BE2C (cell line): ENCODE measurements at places on chromosomes 5 and 9.

DNA sequence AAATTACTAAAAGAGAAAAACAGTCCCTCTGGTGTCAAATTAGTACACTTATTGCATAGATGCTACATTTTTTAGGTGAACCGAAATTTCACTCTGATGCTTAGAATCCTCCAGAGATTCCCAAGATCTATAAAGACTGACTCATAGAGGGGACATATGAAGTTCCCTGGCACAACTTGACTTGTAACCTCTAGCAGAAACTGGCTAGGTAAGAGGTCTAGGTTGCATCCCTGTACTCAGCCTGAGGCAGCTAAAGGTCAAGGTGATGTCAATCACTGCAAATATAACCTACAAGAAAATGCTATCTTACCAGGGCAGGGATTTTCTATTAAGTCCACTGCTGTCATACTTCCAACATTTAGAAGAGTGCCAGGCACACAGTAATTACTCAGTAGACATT is 24.2 kb downstream of the HOMER1 start:
- DNase-seq: no peak

GRCh38 chr9:137150617-137151457 is 11.9 kb downstream of the GRIN1 start:
- DNase-seq: peak; percentile 98

DNA sequence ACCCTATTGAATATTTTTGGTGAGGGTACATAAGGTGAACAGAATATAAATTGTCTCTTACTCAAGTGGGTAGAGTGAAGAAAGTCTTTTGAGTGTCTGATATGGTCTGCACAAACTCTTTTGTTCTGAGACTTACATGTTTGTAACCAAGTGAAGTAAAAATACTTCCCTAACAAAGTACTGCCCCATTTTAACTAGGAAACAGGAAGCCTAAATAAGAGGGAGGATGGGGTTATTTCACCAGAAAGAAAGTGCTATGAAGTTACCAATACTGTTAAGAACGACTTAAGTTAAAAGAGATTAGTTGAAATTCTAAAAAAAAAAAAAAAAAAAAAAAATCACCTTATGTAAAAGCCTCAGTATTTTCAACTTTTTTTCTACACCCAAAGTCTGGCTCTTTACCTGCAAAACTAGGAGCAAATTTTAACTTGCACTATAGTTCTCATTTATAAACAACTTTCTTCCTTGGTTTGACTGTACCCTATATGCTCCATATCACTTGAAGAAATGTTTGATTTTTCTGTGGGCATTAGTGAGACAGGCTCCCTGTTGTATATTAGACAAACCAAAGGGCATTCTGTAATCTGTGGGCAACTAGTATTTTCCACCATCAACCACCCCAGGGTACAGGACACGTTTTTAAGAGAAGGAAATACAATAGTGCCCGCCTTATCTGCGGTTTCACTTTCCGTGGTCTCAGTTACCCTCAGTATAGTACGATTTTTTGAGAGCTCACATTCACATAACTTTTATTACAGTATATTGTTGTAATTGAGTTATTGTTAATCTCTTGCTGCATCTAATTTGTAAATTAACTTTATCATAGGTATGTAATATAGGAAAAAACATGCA is 127.7 kb downstream of the NR3C1 start:
- DNase-seq: no peak

DNA sequence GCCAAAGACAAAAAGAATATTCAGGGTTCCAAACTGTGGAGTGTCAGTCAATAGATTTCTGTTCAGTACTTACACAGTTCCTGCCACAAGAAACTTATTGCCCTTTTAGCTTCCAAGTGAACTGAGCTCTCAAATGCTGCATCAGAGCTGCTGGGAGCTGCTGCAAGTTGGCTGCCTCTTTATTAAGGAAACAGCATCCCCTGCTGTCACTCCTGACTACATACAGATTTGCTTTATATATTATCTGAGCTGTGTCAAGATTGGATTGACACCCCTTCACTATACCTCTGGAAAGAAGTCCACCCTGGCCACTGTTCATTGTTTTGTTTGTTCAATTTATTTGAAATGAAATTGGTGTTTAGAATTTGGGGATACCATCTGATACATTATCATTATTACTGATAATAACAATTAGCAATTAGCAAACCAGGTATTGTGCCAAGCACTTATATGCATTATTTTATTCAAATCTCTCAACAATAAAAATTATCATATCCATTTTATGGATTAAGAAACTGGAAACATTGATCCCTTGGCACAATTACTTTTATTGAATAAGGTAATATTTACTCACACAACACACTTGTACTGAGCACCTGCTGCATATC is 16.4 kb upstream of the C5orf58 start:
- peak; percentile 28 for DNase-seq

DNA sequence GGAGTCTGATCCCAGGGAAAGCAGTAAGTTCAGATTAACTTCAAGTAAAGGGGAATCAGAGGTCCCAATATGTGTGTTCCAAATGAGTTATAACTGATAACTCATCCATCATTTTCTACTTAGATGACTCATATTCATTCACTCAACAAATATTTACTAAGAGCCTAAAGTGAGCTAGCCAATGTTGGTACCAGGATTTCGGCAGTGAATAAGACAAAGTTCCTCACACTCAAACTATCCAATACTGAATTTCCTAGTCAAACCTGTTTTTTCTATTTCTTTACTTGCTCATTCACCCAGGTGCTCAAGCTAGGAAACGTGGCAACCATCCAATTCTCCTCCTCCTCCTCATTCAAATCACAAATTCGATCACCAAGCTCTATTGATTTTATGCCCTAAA is 25.8 kb downstream of the FBXW2 start:
- no peak for DNase-seq

DNA sequence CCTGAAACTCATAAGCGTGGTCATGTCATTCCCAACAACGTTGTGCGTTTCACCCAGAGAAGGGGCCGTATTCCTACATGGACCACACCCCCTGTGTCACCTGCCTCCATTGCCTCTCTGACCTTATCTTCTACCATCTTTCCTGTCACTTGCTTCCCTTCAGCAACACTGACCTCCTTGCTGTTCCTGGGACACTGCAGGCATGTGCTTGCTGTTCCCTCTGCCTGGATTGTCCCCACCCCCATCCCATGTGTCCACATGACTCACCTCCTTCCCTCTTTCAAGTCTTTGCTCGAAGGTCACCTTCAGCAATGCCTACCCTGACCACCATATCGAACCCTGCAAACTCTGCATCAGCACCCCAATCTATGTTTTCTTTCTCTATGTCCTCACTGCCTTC is 133.2 kb upstream of the ZNF618 start:
- DNase-seq: no peak

DNA sequence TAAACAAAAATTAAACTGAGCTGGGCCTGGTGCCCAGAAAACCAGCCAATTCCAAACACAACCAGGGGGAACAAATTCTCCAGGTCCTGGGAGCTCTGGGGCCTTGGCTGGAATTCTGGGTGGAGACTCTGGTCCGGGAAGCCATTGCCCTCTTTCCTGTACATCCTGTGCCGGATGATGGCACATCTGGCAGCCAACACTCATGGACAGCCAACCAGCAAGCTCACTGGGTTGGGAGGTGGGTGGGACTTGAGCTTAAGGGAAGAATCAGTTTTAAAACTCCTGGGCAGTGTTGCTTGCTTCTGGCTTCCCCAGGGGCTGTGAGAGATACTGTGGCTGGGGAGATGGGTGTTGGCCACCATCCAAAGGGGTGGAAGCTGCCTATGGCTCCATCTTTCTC is 56.1 kb downstream of the PCDH1 start:
- DNase-seq: peak; percentile 89
